ENCODE measurements at places on chromosomes 6 and 20.

- DNase-seq: no peak
These were observed 169.1 kb upstream of the CST7 start for GRCh38 chr20:24779946-24780345.

DNA sequence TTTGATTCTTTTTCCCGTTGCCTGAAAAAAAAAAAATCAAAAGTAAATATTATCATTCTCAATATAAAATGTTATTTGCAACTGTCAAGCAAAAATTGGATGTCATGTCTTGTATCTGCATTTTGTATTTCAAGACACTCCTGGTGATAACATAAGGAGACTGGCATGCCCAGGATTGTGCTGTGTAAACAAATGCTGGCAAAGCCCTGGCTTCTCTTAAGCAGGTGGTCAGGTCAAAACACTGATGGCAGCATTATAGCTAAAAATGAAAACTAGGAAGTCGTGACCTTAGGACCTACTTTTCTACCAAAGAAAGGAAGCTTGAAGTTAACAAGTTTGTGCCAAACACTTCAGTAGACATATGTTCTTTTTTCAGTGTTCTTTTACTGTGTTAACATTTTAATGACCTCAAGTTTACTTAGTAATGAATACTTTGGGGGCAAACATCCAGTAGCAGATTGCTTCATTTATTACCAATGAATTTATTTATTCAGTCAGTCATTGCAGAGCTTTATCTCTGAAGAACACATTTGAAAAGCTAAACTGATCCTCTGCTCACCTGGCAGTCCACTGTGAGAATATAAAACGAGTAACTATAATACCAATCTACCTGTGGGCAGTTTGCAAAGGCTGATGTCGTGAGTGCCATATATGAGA is 243.1 kb upstream of the FLRT3 start:
- no peak for DNase-seq

- DNase-seq: no peak
These were observed 23.3 kb downstream of the KCNK15 start for GRCh38 chr20:44768854-44769480.

DNA sequence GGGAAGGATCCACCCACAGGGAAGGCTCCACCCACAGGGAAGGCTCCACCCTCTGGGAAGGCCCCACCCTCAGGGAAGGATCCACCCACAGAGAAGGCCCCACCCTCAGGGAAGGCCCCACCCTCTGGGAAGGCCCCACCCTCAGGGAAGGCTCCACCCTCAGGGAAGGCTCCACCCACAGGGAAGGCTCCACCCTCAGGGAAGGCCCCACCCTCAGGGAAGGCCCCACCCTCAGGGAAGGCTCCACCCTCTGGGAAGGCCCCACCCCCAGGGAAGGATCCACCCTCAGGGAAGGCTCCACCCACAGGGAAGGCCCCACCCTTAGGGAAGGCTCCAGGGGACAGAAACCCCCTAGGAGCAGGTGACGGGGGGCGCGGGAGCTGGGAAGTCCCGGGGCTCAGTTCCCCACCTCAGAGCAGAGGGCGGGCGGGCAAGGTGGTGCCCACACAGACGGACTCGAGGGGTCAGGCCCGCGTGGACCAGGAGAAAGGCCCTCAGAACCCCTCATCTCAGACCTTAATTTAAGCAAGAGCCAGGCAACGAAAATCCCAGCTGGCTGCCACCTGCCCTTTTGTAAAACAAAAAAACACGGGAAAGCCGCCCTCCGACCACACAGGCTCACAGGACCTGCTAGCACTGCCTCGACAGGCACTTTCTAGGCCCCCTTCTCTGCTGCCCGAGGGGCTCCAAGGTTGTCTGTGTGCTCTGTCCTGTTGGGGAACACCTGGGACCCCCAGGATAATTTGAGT is 39.7 kb downstream of the KCNQ2 start:
- DNase-seq: no peak

DNA sequence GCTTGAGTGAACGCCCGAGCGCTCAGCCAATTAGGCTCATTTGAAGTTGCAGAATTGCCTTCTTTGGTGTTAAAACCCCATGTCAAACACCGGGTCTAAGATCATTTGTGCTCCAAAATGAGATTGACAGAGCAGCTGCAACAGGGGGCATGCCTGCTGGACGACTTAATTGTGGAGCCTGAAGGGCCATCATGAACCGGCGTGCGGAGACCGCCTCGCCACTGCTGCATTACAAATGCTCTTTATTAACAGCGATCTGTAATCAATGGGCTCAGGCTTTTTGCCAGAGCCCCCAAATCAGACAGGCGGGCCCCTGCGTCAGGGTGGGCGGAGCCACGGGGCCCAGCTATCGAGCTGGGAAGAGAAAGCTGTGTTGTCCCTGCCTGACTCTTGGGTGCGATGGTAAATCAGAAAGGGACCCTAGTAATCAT is 183.2 kb downstream of the SIM1 start:
- DNase-seq: no peak
